RKO (cell line): ENCODE measurements at places on chromosomes 4 and X.

GRCh38 chr4:118398226-118399090, 45.7 kb upstream of the PRSS12 start:
- no peak for DNase-seq

DNA sequence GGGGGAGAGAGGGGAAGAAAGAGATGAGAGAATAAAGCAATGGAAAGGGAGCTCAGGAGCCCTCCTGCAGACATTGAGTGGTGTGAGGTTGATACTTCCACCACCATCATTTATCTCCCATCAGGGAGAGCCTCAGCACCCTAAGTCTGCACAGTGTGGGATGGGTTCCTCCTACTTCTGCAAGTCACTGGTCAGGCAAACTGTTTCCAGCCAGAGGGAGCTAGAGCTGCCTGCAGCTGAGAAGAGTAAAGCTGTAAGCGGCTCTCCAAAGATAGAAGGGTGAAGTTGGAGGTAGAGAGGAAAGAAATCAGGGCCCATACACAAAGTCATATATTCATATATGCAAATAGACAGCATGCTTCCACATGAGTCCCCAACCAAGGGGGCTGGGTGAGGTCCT, 21.9 kb upstream of the ZNF81 start:
- no peak for DNase-seq

GRCh38 chr4:146458594-146458993, 63.1 kb downstream of the SLC10A7 start:
- DNase-seq: no peak

GRCh38 chr4:76578002-76578560, 143.1 kb downstream of the SHROOM3 start:
- DNase-seq: no peak

- no peak for DNase-seq
These were observed 81.9 kb upstream of the ATXN3L start for GRCh38 chrX:13401724-13402123.
